Hematopoietic multipotent progenitor cell treated with erythropoietin and hydrocortisone succinate and interleukin-3 and kit ligand, for 15 days (in vitro differentiated cells): ENCODE measurements at places on chromosomes 3 and 15.

GRCh38 chr15:57505949-57506391, 85.7 kb upstream of the MYZAP start:
- no peak for DNase-seq

DNA sequence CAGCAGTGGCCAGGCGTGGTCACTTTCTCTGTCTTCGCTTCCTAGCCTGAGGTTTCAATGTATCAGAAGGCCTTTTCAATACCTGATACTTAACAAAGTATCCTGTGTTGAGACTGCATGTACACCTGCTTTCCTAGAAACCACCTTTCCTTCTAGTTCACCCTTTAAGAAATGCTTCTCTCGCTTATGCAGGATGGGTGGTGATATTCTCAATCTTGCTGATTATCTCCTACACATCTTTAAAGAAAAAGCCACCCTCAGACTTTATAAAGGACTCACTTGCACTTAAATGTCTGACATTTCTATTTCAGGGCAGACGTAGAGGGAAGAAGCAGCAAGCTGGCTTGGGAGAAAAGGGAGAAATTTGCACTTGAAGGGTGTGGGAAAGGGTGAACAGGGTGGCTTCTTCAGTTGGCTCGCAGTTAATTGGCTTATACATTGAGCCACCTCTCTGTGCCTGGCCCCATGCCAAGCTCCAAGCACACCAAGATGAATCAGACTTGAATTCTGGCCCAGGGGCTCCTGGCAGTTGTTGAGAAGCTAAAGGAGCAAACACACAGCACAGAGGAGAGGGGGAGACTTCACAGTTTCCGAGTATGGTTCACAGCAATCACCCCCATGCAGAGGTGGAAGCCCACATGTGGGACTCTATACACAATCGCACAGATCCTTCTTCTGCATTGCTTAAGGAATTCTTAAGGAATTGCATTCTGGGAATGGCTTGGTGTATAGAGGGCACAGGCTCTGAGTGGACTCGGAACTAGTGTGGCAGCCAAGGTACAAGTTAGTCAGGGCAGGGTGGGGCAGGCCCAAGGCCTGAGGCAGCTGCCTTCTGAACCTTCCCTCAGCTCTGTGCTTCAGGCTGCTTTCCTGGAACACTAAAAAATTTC, 1.3 kb downstream of the ARL6IP5 start:
- DNase-seq = peak; percentile 84

GRCh38 chr3:78900880-78901279, 866.9 kb downstream of the ROBO1 start:
- no peak for DNase-seq

- no peak for DNase-seq
These were observed 68.5 kb downstream of the MYO1E start for GRCh38 chr15:59304034-59304795.

GRCh38 chr3:97720417-97720816, 44.1 kb upstream of the ARL6 start:
- no peak for DNase-seq

DNA sequence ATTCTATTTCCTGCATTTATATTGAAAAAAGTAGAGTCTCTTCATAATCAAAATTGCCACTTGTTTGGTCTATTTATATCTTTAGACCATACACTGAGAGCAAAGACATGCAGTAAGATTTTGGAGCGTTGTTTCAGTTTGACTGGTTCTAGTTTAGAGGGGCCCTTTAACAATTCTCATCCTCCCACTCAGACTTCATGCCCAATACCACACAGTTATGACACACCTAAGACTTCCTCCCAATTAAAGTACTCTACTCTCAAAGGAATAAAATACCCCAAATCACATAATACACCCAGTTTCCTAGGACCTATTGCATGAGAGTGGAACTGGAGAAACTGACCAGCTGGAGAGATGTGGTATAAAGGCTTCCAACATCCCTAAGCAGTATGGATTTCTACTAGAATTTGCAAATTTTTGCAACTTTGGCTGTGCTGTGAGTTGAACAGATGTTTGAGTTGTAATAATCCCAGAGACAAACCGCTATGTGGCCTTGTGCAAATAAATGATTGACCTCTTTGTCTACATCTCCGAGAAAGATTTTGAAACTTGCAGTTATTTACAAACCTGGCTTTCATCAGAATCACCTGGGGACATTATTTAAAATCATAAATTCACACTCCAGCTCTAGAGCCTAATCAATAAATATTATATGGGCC, 170.0 kb upstream of the ROBO2 start:
- no peak for DNase-seq

DNA sequence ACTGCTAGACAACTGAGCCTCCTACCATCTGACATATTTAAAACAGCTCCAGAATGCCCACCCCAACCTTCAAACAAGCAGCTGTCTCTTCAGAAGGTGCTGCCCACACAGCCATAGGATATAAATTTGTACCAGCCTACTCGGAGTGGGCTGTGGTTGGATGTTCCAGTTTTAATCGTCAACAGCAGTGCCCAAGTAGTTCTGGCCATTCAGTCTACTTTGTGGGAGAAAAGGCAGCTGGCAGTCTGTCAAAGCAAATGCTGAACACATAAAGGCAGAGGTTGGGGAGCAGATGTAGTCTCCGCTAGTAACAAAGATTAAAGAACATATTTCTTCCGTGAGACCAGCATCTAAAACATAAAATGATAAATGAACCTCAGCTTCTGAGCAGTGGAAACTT, 15.9 kb upstream of the ERC2 start:
- no peak for DNase-seq

- no peak for DNase-seq
These were observed 231.7 kb downstream of the PTPRG start for GRCh38 chr3:61793056-61793455.

- no peak for DNase-seq
These were observed 681 bp upstream of the IL5RA start for GRCh38 chr3:3110749-3111361.

- DNase-seq = no peak
These were observed at the start of gene WDR72 for GRCh38 chr15:53759411-53759931. Gene WDR72 (minus strand): TSS chr15:53759663. CDS start chr15:53733149, 26,514 bp downstream.

DNA sequence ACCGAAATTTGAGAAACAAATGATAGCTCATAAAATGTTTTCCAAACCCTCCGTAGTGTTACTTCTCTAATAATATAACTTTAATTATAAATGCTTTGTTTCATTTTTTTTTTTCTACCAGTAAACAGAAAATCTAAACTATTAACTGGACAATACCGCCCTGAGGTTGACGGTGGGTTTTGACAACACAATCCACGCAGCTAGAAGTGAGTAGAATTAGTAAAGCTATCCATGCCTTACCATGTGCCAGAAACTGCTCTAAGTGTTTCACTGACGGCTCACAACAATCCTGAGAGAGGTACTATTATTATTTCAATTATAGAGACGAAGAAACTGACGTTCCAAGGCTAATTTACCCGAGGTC, 410 bp downstream of the NDUFAF1 start:
- no peak for DNase-seq

- DNase-seq = no peak
These were observed 74.3 kb downstream of the LIPC start for GRCh38 chr15:58506064-58506490.

- no peak for DNase-seq
These were observed 100.1 kb upstream of the PLSCR5 start for GRCh38 chr3:146705225-146705624.

DNA sequence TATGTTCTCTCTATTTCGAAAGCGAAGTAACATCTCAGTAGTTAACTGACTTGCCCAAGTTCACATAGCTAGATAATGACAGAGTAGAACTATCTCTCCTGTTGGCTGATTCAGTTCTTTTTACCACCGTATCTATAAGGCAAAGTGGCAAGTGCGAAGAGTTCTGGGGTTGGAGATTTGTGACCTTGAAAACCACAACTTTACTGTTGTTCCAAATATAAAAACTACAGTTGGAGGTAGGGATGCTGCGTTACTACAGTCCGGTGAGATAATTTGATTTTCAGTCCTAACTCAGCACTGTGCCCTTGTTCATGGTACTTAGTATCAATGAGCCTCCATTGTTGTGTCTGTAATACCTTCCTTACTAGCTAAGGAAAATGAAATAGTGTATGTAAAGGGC, 71.2 kb upstream of the GOLGA8B start:
- DNase-seq = peak; percentile 37

GRCh38 chr15:101119181-101119580, 132.7 kb downstream of the CHSY1 start:
- no peak for DNase-seq

GRCh38 chr3:128427872-128428822, 38.5 kb downstream of the DNAJB8 start:
- no peak for DNase-seq

- no peak for DNase-seq
These were observed 30.0 kb downstream of the CCDC191 start for GRCh38 chr3:114026331-114026730.

- no peak for DNase-seq
These were observed 265.0 kb upstream of the AZI2 start for GRCh38 chr3:28613511-28614106.

DNA sequence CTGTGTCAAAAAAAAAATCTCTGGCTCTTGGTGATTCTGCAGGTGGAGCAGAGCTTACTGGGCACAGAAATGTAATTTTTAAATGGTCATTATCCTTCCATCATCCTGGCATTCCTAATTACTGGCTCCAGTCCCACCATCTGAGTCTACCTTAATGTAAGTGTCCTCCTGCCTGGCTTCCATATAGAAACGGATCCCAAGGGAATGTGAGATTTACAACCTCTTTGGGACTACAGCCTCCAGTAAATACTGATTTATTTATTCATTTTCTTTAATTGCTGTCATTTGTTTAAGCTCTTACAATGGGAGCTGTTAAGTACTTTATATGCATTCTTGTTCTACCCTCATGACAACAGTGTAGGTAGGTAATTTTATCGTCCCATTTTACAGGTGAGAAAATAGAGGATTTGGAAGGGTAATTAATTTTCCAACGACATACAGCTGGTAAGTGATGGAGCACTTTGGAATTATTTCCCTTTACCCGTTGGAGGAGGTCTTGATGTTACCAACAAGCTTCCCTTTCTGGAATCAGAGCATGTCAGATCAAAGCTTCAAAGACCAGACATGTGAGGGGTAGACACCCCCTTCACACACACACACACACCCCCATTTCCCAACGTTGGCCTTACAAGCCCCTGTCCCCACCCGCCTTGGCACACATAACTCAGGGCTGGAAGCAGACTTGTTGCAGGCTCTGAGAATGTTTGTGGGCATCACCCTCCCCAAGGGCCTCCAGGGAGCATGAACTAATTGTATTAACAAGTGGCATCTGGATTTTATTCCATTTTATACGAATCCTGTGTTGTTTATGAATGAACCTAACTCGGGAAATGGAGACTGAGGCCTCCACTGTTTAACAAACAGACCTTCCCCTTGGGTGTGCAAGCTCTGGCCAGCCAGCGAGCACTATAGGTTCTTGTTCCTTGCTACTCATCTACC, 116.9 kb downstream of the ALDH1A2 start:
- no peak for DNase-seq

DNA sequence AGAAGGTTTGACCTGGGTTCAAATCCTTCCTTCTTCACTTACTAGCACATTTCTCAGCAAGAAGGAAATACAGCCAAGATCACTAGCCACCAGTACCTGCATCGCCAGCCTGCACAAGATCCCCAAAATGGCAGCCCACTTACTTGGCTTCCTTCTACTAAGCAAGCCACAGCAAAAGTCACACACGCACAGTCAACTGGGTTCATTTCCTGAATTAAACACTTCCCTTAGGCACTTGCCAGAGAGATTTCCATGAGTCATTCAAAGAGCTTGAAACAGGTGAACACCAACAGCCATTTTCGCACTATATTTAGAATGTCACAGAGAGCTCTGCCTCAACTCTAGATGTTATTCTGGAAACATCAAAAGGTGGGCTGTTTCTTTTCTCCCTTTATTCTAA, 42.6 kb downstream of the MGLL start:
- DNase-seq = no peak

- DNase-seq = no peak
These were observed 44.5 kb downstream of the NANOGP8 start for GRCh38 chr15:35040339-35041255.

GRCh38 chr15:71237456-71238188, 122.4 kb downstream of the THSD4 start:
- no peak for DNase-seq

DNA sequence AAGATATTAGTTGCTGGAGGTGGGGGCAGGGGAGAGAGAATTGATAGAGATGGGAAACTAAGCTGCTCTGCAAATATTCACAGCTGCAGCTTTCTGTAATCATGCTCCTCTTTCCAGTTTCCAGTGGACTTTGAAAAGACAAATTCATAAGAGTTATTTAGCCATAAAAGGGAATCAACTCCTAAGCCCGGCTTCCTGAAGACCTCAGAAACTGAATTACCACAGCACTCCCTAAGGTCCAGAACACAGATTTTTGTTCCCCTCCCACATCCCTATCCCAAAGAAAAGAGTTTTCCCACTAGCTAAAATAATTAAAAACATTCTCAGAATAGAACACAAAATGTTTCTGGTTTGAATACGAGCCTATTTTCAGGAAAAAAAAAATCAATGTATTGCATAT, 871.8 kb upstream of the NR2F2 start:
- no peak for DNase-seq

- DNase-seq = no peak
These were observed 16.8 kb downstream of the UBE3A start for GRCh38 chr15:25422021-25422420.

DNA sequence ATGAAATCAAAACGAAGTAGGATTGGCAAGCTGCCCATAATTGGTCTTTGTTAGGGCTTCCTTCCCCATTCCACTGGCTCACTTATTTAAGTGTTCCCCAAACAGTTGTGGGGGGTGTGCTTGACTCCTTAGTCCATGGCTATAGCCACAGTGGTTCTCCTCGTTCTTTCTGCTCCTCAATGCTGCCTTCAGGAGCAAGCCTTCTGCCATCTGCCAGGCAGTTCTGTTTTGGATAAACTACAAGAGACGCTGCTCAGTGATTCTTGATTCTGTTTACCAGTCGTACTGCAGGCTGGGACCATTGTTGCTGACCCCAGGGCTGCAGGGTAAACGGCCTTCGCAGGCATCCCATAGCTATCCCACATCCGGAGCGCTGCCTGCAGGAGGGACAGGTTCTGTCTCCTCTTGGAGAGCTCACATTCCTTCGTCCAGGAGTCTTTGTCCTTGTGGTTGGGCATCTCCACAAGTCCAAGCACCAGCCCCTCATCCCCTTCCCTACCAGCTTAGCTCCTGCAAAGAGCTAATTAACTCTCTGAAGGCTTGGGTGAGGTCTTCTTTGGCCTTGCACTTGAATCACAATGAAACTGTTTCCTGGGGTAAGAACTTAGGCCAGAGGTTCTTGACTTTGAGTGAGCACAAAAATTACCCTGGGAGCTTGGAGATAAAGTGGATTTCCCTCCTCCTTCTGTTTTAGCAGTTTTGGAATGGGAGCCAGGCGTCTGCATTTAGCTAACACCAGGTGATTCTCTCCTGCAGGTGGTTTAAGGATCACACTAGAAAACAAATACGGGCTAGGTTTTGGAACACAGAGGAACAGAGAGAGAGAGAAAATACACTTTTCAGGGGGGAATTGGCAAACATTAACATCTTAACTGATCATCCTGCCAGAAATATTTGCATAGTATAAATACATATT, 114.9 kb downstream of the SV2B start:
- no peak for DNase-seq
